ENCODE measurements at places on chromosomes 1 and 21. TPM values are rescaled to one million over a fixed set of nuclear protein-coding genes. Genes with fewer than 3 reads are reported as not detected.

NFIA gene
- total RNA-seq, result 98.5 TPM

ABCA4 gene
- total RNA-seq, result 0.13 TPM

- H3K36me3 ChIP-seq, result no peaks in the 10 kb centered on the region
- H3K27me3 ChIP-seq, result no peaks in the 10 kb centered on the region
- H3K4me1 ChIP-seq, result no peaks in the 10 kb centered on the region
- no peak overlapping the region for H3K4me3 ChIP-seq
Observed at GRCh38 chr1:55833529-55834091, 618.4 kb upstream of the USP24 start.

DNA sequence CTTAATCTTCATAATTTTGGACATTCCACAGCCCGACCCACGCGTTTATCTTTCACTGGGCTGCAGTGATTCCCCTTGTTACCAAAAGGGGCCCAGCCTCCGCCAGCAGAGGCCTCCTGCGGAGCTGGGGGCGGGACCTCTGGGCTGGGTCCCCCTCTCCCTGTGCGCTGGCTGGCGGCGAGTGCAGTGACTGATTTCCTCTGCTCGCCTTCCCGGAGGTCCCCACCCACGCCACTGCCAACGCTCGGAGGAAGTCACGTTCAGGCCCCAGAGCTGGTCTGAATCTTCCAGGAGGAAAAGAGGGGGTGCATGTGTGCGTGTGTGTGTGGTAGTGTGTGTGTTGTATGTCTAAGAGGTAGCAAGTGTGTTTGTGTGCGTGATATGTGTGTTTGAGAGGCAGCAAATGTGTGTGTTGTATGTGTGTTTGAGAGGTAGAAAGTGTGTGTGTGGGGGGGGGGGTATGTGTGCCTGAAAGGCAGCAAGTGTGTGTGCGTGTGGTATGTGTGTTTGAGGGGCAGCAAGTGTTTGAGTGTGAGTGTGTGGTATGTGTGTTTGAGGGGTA, 35.0 kb upstream of the JAK1 start:
- peaks cover 29% of the 10 kb centered on the region for H3K4me1 ChIP-seq
- DNase-seq, result peak; percentile 88
- peak overlapping the region; percentile 23 for H3K4me3 ChIP-seq
- H3K27ac ChIP-seq, result peak overlapping the region; percentile 93
- H3K36me3 ChIP-seq, result no peaks in the 10 kb centered on the region

All from heart left ventricle (tissue), 16 donors.